ENCODE measurements at places on chromosomes 3 and 15. TPM values are rescaled to one million over a fixed set of nuclear protein-coding genes. Genes with fewer than 3 reads are reported as not detected.

DNA sequence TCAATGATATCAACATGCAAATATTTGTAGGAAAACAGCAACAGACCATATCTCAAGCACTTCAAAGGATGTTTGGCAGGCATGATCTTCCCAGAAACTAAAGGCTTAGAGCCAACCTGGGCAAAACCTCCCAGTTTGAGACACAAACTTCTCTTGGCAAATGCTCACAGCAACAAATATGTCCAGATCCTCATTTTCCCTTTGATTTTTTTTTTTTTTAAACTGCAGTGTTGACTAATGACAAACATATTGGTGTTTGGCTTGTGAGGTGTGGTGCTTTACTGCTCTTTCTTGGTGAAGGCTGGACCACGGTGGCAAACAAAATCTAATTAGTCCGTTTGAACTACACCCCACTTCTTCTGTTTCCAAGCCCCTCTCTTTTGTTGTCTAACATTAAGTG, 87.2 kb downstream of the EBLN2 start:
- no peak for DNase-seq

- DNase-seq, result no peak
These were observed 104.4 kb upstream of the ZBTB20 start for GRCh38 chr3:115251509-115251908.

- DNase-seq, result no peak
These were observed 199.8 kb downstream of the WDR72 start for GRCh38 chr15:53559364-53560277.

GRCh38 chr3:31592764-31593163, 60.0 kb downstream of the STT3B start:
- DNase-seq, result no peak

GRCh38 chr3:175311946-175312345, 452.8 kb downstream of the NAALADL2 start:
- DNase-seq, result no peak

The OR4F15 gene
- total RNA-seq, result not detected

GRCh38 chr3:30263925-30264313, 342.5 kb upstream of the TGFBR2 start:
- DNase-seq, result no peak

All from vagina (tissue), 2 donors.